ENCODE measurements at places on chromosomes 7 and 10.

- no peak for DNase-seq
These were observed 10.9 kb downstream of the PNPLA8 start for GRCh38 chr7:108515013-108515412.

GRCh38 chr10:11896549-11897200 lies 73.5 kb downstream of the PROSER2 start:
- DNase-seq: no peak

GRCh38 chr7:85806321-85806720 lies 619.5 kb upstream of the SEMA3D start:
- DNase-seq: no peak

- DNase-seq: peak; percentile 65
These were observed at the start of gene ZNF488 for GRCh38 chr10:47384148-47384921. TSS of gene ZNF488 (minus strand) at chr10:47384293. CDS start at chr10:47368829, 15,464 bp downstream.

GRCh38 chr7:118843456-118843855 lies 619.0 kb downstream of the ANKRD7 start:
- DNase-seq: no peak

GRCh38 chr7:37757563-37757962 lies 74.0 kb downstream of the GPR141 start:
- no peak for DNase-seq

- DNase-seq: no peak
These were observed 35.2 kb downstream of the KCNMA1 start for GRCh38 chr10:77602231-77602912.

GRCh38 chr7:127900732-127901685 lies 130.2 kb downstream of the LRRC4 start:
- no peak for DNase-seq

GRCh38 chr7:143046426-143046851 lies 5.7 kb upstream of the OR6V1 start:
- no peak for DNase-seq

DNA sequence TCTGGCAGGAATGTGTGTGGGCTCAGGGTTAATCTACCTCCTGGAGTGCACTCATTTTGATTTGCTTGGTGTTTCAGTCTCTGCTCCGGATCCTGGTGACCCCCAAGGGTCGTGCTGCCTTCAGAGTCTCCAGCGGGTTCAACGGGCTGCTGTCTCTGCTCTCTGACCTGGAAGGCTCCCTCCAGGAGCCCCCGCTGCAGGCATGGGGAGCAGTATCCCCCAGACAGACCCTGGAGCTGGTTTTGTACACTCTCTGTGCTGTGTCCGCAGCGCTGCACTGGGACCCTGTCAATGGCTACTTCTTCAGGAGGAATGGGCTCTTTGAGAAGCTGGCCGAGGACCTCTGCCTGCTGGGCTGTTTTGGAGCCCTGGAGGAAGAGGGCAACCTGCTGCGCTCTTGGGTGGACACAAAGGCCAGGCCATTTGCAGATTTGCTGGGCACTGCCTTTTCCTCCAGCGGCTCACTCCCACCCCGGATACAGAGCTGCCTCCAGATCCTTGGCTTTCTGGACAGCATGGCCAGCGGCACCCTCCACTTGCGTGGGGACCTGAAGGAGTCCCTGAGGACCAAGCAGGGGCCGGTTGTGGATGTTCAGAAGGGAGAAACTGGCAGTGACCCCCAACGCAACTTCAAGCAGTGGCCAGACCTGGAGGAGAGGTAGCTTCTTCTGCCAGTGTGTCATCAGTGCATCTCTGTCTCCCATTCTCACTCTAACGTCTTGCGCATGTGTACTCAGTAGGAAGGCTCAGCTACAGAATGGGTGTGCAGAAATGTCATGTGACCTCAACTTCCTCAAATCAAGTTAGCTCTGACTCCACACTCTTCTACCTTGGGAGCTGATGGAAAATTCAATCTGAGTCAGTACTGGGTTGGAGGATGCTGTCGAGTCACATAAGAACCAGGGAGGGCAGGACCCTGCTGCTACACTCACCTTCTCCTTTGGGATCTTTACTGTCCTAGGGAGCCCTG lies 58.5 kb downstream of the WDFY4 start:
- DNase-seq: no peak

Measured in activated effector memory CD4-positive, alpha-beta T cell treated with Interleukin-2 at 50 U/mL for 16 hours (primary cell).